ENCODE measurements at places on chromosomes 3 and 15.

GRCh38 chr15:80474224-80475215 lies 70.3 kb downstream of the ARNT2 start:
- DNase-seq = no peak

- DNase-seq = no peak
Observed at GRCh38 chr3:133162265-133162664, 124.1 kb downstream of the TMEM108 start.

DNA sequence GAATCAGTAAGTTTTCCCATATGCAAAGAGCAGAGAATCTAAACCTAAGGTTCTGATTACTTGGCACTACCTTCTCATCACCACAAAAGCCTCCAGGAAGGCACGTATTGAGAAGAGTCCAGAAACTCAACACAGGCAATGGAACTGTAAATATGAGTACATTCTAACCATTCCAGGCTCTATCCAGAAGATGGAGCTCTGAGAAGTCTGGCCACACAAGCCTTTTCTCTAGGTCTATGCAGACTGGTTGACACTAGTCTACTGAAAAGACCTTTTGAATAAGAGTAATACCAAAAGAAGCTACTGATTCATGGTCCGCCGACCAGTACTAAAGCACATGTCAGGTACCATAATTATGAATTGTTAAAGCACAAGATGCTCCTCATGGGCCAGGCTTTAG lies 12.2 kb upstream of the NCKIPSD start:
- DNase-seq = no peak

GRCh38 chr3:134235577-134236076 lies 15.0 kb downstream of the RYK start:
- no peak for DNase-seq

- no peak for DNase-seq
Observed at GRCh38 chr3:117322866-117323265, 613.3 kb downstream of the TUSC7 start.

DNA sequence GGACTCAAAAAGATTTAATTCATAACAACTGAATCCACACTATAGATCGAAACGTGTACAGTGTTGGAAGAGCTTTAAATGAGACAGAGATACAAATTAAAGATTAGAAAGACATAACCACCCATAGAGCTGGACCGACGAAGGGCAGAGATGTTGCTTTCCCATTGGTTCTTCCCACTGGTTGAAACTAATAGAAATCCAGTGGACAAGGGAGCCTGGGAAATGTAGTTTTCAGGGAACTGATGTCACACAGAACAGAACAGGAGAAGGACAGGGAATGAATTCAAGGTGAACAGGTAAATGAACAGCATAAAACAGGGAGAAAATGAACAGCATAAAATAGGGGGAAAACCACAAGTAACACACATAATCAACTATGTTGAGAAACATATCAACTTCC lies 328.7 kb downstream of the ZNF621 start:
- DNase-seq = no peak

DNA sequence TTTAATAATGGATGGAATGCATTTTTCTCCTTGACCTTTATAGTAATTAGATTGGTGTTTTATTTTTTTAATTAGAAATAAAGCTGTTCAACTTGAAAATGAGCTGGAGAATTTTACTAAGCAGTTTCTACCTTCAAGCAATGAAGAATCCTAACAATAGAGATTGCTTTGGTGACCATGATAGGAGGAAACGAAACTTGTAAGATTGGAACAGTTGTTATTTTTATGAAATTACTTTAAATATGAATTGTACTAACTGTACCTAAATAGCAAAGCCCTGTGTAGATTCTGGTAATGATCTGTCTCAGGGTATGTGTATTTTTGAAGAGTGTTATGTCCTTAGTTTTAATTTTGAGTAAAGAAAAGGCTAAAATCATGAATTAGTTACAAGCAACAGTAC lies 44.4 kb downstream of the MFN1 start:
- no peak for DNase-seq

GRCh38 chr3:128784843-128785242 lies 58.9 kb downstream of the RAB7A start:
- no peak for DNase-seq

GRCh38 chr3:46946856-46947545 lies 29.5 kb downstream of the CCDC12 start:
- DNase-seq = peak; percentile 73

- no peak for DNase-seq
Observed at GRCh38 chr15:40276927-40277326, 5.9 kb downstream of the ANKRD63 start.

GRCh38 chr15:74825866-74826265 lies 561 bp upstream of the CPLX3 start:
- no peak for DNase-seq

DNA sequence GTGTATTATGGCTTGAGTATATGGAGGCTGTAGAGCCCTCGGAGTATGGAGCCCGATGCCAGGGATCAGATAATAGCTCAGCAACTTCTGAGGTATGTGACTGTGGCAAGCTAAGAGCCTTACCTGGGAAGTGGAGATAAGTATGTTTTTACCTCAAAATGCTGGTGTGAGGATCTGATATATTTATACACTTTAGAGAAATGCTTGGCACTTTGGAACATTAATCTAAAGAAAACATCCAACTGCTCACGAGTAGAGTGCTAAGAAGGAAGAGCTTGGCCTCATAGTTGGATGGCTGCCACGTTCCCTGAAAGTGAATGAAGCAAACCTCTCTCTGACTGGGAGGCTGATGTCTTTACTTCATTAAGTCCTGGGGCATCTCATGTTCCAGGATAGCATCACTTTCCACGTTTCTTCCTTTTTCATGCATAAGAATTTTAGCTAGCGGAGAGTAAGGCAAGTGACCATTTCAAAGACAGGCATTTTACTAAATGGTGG lies 58.9 kb upstream of the GOLGA8J start:
- DNase-seq = no peak

DNA sequence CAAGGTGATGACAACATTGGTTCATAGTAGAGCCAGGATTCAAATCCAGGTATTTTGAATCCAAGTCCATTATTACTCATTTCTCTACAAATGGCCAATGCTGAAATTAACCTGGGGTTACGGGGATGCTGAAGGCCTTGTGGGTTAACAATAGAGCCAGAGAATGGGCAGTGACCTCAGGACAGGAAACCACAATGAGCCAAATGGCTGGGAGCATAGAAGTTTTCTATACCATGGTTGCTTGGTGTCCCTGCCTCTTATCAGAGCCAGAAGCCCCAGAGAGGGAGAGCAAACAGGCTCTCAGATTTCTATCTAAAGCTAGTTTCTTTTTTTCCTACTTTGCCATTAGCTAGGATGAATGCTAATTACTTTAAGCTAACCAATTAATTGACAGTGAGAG lies 82.3 kb downstream of the TNIK start:
- no peak for DNase-seq

DNA sequence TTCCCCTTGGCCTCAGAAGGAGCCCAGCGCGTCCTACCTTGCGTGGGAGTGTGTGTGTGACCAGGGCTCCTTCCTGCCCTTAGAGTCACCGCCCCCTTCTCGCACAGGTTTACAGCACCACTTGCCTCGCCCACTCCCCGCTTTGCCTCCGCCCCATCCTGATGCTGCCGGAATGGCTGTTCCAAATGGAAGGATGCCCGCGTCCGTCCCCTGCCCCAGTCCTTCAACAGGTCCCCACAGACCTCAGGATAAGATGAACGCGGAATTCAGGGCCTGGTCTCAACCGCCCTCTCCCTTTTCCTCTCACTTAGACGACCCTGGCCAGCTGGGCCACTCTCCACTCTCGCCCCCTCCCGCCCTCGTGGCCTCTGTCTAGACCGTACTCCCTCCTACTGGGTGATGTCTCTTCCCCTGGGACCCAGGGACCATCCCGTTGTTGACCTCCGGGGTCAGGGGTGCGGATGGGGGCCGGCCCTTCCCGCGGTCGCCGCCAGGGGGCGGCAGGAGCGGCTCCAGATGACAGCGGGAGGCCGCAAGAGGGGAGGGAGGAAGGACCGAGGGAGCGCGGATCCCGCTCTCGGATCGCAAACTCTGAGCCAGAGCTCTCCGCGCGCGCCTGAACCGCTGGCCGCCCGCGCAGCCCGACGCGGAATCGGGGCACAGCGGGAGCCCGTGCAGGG lies at the start of gene THSD4:
TSS of gene THSD4 (plus strand) at position 585 of the 680 bp plus-strand sequence.
- peak; percentile 15 for DNase-seq

GRCh38 chr3:66195347-66195783 lies 25.4 kb upstream of the SLC25A26 start:
- DNase-seq = no peak

DNA sequence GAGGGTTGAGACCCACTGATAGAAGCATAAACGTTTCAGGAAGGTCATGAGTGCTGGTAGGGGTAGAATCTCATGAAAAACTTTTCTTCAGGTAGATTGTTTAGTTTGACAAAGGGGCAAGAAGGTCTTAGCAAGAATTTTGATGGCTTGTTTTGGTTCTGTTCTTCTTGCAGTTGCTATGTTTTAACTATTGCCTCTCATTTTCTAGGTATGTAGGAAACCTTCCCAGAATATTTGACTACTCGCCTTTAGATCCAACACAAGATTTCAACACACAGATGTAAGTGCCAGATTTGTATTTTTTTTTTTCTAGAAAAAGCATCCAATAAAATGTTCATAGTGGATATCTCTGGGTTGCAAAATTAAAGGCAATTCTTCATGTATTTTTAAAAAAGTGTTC lies 77.1 kb downstream of the USP13 start:
- no peak for DNase-seq

DNA sequence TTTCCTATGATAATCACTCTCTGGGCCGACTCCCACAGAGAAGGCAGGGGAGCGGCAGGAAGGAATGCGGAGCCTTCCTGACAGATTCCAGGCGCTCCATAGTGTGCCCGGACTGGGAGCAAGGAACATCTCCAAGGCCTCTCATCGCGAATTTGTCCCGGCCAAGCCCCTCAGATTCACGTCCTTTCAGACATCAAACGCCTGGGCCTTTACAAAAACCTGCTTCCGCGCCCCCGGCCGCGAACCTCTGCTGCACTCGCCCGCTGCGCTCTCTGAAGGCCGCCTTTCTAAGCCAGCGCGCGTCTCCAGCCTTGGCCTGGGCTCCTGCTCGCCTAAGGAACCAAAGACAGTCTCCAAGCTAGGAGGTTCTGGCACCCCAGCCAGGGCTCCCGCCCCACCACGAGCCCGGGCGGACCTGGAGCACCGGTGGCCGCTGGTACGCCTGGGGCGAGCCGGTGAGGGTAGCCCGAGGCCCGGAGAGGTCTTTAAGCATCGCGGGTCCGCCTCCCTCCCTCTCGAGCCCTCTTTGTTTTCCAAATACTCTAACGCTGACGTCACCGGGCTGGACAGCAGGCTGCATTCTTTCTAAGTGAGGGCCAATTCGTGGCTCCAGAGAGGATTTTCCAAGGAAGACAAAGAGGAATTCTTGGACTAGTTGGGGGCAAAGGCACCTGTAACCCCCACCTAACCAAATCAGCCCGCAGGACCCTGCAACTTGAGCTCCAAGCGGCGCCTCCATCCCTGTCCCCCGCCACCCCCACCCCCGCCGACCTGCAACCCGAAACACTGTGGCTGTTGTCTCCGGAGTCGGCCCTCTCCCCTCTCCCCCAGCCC lies 759 bp downstream of the AMOTL2 start:
- no peak for DNase-seq

DNA sequence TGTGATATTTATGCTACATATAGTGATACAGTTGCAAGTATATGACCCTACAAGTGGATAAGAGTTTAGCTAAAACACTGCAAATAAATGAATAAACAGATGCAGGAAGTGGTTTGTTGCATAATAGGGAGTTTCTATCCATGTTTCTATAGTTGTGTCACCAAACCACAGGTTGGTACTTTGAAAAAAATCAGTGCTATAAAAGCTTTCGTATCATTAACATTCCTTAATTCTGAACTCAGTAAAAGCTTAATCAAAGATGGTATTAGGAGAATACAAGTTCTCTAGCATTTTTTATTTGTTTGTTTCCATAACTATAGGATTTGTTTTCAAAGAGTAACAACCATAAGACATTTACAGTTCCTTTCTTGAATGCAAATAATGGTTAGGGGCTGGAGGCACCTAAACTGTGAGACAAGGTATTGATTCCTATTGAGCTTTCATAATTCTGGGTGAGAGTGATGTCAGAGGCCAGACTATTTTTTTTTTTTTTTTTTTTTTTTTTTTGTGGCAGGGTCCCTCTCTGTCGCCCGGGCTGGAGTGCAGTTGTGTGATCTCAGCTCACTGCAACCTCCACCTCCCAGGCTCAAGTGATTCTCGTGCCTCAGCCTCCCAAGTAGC lies 29.6 kb downstream of the CPOX start:
- no peak for DNase-seq

- DNase-seq = no peak
Observed at GRCh38 chr3:124784686-124785382, 54.6 kb downstream of the UMPS start.

DNA sequence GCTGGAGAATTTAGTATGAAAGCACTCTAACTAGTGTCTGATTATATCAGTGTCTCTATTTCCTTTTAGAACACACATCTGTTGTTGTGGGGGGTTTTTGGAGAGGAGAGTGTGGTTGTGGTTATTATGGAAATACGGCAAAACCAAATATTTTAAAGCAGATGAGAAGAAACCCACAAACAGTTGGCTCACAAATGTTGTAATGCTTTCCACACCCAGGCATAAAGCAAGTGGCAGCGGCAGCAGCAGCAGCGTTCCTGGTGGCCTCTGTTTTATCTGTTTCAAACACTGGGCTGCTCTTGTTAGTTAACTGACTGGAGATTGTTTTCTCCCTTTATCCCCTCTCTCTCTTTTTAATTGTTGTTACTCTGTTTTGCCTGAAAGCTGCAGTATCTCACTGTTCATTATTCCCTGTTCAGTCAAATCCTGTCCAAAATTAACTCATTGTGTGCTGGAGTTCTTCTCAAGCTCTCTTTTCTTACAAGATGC lies 1045.5 kb upstream of the NR2F2 start:
- no peak for DNase-seq

DNA sequence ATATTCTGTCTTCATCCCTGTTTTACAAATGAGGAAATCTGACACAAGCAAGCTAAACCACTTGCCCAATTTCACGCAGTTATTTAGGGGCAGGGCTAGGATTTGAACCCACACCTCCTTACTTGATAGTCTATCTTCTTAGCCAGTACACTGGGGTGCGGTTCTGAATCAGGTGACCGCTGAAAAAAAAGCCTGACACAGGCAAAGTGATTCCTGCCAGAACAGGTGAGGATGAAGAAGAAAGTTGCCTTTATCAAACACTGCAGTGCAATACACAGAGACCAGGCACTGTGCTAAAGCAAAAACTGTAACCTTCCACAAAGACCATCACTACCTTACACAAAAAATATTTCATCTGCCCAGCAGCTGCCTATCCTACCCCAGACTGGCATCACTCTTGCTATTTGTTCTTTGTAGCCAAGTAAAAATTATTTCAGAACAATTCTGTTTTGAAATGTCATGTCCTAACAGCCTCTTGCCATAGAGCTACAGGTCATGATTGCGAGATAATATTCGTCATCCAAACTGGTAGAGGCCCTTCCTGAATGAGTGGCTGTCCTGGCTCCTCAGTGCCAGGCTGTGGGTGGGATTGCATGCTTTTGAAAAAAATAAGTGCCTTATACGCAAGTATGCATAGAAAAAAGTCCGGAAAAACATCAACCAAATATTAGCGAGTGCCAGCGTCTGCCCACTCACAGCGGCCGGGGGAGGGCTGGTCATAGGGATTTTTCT lies 142.3 kb upstream of the TPM1 start:
- no peak for DNase-seq

All from activated T-helper 1 cell treated with Interleukin-2 at 50 U/mL for 16 hours (primary cell).